Activated T-helper 17 cell treated with anti-CD3 and anti-CD28 coated beads, Interleukin-2, amount 50 U/mL, for 72 hours (primary cell): ENCODE measurements at places on chromosomes 7 and 10. TPM values are rescaled to one million over a fixed set of nuclear protein-coding genes. Genes with fewer than 3 reads are reported as not detected.

Gene TRIM4
- 29.9 TPM for total RNA-seq

Gene SPDYE16
- 0.45 TPM for total RNA-seq

Gene ODAD2
- total RNA-seq, result 0.08 TPM

Gene PNLIPRP1
- total RNA-seq, result not detected

Gene HGF
- total RNA-seq, result not detected

Gene LEP
- not detected for total RNA-seq

Gene KIN
- total RNA-seq, result 11.0 TPM

Gene ZNF804B
- not detected for total RNA-seq

Gene AGAP4
- 13.2 TPM for total RNA-seq

Gene COL26A1
- not detected for total RNA-seq

Gene FRA10AC1
- 19.8 TPM for total RNA-seq

Gene SLC25A13
- 6.5 TPM for total RNA-seq

Gene NEURL1
- total RNA-seq, result 2.1 TPM

Gene CALML3
- not detected for total RNA-seq

Gene KIAA1549
- total RNA-seq, result 1.2 TPM

Gene ZNF503
- total RNA-seq, result 0.30 TPM

Gene OR9A2
- total RNA-seq, result not detected

DNA sequence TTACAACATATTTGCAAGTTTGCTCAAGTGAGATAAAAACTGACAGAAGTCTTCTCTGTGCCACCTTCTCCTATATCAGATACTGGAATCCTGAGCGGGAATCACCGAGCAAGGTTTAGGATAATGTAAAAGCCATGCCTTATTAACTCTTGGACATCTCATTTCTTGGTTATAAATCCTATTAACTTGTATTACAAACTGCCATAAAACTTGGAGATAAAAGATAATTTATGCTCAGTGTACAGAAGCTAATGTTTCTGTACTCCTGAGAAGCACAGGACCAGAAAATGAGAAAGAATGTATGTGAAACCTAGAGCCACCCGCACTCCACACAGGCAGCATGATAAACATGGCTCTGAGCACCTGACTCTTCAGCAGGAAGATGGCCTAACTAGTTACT, 181.2 kb upstream of the NOBOX start:
- ATAC-seq, result no peak

DNA sequence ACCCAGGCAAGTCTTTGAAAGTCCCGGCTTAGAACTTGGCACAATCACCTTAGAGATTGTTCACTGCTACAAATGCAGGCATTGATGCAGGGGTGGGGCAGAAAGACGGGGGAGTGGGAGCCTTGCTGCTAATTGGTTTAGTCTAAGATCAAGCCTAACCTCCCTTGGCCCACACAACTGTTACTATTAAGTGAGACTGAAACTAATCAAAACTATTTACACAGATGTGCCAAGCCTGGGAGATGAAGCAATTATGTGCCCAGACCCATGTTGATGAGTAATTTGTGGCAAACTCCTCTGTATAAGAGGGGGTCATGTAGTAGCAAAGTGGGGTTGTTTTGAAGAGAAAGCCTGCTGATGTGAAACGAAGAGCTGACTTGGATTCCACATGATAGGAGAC, 178.2 kb upstream of the ITGB1 start:
- peak; percentile 4 for ATAC-seq

GRCh38 chr10:25457552-25457951, 282.8 kb downstream of the GPR158 start:
- ATAC-seq, result no peak

DNA sequence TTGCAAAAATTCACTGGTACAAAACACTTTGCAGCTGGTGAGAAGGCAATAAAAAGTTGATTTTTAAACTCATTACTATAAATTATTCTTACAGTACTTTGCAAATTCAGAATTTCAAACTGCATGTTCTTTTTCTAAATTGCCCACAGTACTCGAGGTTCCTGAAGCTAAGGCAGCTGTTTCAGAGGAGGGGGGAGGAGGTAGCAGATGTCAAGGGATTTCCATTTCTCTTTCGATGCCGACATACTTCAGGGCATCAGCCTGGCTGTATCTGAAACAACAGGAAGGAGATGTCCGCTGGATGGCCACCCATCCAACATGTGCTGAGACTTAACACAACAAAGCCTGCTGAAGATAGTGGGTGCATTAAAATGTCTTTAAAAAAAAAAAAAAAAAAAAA, 76.7 kb downstream of the EZH2 start:
- ATAC-seq, result no peak

DNA sequence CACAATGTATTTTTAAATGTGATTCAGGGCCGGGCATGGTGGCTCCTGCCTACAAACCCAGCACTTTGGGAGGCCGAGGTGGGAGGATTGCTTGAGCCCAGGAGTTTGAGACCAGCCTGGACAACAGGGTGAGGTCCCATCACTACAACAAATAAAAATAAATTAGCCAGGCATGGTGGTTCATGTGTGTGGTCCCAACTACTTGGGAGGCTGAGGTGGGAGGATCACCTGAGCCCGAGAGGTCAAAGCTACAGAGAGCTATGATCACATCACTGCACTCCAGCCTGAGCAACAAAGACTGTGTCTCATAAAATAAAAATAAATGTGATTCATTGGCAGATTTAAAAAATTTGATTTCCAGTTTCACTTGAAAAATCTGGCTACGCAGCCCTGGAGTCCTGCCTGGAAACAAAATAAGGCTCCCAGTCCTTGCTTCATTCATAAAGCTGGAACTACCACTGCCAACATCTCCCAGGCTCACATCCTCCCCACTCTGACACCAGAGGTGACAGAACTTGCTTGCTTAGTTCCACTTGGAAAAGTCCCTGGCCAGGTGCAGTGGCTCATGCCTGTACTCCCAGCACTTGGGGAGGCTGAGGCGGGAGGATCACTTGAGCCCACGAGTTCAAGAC, 27.9 kb upstream of the SLC35G1 start:
- ATAC-seq, result no peak

GRCh38 chr10:18117276-18117675, 22.9 kb upstream of the CACNB2 start:
- no peak for ATAC-seq

DNA sequence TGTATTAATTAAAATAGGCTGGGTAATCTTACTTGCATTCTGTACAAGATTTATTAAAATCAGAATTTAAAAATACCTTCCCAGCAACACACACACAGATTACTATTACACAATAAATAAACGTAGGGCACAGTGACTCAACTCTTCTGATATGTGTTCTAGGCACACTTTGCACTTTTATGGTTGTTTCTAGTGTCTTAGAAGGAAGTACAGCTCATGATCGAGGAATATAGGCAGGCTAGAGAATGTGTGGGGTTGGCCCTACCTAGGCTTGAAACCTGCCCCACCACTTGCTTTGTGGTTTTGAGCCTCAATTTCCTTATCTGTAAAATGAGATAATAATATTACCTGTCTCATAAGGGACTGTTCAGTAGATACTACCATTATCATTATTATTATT, 30.5 kb downstream of the ARMC3 start:
- no peak for ATAC-seq

- no peak for ATAC-seq
These were observed 2.0 kb downstream of the RHEB start for GRCh38 chr7:151517601-151518104.

DNA sequence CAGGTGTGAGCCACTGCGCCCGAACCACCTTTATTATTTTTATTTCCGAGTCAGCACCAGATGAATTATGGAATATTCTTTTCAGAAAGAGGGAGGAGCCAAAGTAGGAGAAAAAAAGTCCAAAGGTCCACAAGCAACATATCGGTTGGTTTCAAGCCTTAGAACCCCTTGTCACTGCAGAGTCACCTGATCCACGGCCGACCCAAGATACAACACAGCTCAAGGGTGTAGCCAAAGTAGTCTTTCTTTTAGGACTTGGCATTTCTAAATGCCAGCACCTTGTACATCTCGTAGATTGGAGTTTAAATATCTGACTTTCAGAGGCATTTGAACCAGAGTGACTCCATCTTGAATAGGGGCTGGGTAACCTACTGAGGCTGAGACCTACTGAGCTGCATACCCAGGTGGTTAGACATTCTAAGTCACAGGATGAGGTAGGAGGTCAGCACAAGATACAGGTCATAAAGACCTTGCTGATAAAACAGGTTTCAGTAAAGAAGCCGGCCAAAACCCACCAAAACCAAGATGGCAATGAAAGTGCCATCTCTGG, 113.9 kb upstream of the ANLN start:
- no peak for ATAC-seq

GRCh38 chr7:1142051-1142635, 17.9 kb downstream of the ZFAND2A start:
- ATAC-seq, result no peak

DNA sequence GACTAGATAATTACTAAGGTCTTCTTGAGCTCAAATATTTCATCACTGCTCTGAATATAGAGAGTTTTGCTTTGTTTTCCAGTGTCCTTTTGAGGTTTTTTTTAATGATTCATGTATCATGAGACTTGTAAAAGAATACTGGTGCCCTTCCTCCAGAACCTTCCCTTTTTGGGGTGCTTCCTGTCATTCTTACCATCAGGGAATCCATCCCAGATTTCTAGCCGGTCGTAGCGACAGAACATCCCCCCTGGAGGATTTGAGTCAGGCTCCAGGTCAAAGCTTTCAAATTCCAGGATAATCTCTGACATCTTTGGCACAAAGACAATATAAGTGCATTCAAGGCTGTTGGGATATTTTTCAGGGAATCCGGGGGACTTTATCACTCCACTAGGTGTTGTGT, 71.0 kb downstream of the NRP1 start:
- ATAC-seq, result no peak

GRCh38 chr10:13445656-13446400, 83.0 kb downstream of the BEND7 start:
- no peak for ATAC-seq

DNA sequence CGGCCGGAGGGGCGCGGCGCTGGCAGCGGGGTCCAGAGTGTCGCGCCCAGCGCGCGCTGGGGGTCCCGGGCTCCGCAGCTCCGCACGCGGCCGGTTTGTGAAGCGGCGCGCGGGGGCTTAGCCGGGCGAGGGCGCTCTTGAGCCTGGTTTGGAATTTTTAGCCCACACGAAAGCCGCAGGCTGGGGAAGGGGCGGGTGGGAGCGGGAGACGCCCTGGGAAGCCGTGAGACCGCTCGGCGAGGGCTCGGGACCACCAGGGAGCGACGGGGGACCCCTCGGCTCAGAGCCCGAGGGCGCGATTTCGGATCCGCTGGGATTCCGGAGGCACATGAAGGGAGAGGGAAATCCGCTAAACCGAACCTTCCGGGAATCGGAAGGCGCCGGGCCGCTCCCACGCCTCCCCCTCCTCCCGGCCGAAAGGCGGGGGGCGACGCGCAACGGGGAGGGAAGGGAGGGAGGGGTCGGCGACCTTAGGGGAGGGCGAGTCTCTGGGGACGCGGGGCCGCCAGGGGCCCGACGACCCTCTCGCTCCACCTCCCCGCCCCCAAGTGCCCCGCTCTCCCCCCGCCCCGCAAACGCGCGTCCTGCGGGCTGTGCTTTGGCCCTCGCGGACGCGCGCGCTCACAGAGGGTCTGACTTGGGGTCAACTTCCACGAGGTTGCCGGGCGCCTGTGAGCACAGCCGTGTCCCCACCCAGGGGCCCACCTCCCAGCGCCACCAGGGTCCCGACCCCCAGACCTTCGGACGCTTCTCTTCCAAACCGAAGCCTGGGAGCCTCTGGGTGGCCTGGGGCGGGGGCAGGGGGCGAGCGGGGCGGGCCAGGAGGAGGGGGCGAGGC, 5.1 kb upstream of the ELFN1 start:
- no peak for ATAC-seq

DNA sequence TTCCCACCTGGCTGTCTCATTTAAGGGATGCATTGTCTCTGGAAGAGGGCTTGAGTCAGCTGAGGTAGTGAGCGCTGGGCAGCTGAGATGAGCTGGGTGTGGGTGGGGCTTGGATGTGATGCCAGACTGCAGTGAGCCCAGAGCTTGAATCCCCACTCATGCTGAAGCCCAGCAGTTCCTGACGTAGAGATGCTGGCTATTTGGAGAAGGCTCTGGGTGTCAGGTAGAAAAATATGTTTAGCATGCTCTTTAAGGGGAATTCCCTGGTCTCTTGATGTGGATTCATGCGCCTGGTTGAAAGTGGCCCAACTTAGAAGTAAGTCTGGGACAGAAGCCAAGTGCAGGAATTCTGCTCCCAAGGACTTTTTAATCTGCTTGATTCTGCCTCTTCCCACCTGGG, 241.5 kb upstream of the IGFBP3 start:
- no peak for ATAC-seq

GRCh38 chr7:5143935-5144903, 45.8 kb upstream of the WIPI2 start:
- peak; percentile 75 for ATAC-seq

GRCh38 chr10:129936266-129936922, 27.7 kb downstream of the EBF3 start:
- no peak for ATAC-seq

DNA sequence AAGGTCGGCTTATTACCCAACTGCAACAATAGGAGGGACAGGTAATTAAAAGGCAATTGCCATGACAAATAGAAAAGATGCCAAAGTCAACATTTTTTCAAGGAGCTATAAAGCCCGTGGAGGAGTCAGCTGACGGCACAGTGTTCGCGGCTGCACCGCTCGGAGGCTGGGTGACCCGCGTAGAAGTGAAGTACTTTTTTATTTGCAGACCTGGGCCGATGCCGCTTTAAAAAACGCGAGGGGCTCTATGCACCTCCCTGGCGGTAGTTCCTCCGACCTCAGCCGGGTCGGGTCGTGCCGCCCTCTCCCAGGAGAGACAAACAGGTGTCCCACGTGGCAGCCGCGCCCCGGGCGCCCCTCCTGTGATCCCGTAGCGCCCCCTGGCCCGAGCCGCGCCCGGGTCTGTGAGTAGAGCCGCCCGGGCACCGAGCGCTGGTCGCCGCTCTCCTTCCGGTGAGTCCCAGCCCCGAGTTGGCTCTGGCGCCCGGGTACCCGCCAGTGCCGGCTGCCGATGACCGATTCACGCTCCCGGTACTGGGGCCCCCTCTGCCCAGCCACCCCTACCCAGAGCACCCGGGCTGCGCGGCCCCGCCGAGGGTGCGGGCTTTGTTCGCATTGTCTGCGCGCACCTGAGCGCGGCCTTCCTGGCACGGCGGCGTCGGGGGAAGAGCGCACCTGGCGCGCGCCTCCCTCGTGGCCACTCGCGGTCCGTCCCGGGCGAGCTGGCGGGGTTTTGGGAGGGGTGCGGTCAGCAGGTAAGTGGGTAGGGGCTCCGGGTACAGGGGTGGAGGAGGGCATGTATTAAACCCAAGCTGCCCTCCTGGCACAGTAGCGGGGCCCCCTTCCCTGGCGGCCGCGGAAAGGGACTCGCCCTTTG, at the start of gene VWA2:
Gene VWA2, plus strand, starts transcription at position 138 of the 877 bp plus-strand sequence. CDS start 9,460 bp downstream, outside the sequence.
- peak; percentile 53 for ATAC-seq

GRCh38 chr7:50657912-50658311, 92.7 kb upstream of the DDC start:
- ATAC-seq, result no peak

GRCh38 chr10:69319841-69320316, 41.6 kb downstream of the HK1 start:
- no peak for ATAC-seq

- ATAC-seq, result no peak
These were observed 48.5 kb upstream of the PHYHIPL start for GRCh38 chr10:59127991-59128390.

DNA sequence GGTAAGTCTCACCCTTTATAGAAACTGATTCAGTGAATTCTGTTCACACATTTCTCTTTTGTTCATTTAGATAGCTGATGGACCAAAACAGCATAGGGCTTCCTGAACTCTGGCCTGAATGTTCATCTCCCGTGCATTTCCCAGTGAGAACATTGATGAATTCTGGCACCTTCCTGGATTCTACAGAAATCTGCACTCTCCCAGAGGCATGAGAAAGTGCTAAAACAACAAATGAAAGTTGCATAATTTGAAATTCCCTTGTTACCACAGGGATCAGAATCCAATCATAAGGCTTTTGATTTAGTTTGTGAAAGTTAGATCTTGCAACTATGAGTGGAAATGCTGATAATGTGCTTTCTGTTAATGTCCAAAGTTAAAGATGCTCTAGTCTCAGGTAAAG, 29.7 kb upstream of the SCIN start:
- ATAC-seq, result no peak
